Dorsolateral prefrontal cortex (tissue), 122 donors: ENCODE measurements at places on chromosomes 2 and 18. TPM values are rescaled to one million over a fixed set of nuclear protein-coding genes. Genes with fewer than 3 reads are reported as not detected.

Gene GNLY
- 0.88 TPM for total RNA-seq

Gene ALMS1
- total RNA-seq = 27.7 TPM

Gene ORC4
- total RNA-seq = 85.5 TPM

Gene ITGA4
- 3.9 TPM for total RNA-seq

Gene PPP1R7
- total RNA-seq = 121 TPM

Gene ABHD1
- 2.1 TPM for total RNA-seq

Gene HEATR5B
- 36.7 TPM for total RNA-seq

Gene C2orf72
- total RNA-seq = 104 TPM

Gene CNTNAP5
- 59.2 TPM for total RNA-seq

Gene DRC1
- total RNA-seq = 3.4 TPM

Gene CGREF1
- total RNA-seq = 62.2 TPM

Gene CYTIP
- total RNA-seq = 0.63 TPM

Gene LHCGR
- total RNA-seq = 0.38 TPM

Gene CPO
- total RNA-seq = 2.5 TPM

Gene LYPD1
- total RNA-seq = 17.0 TPM

Gene DTNB
- total RNA-seq = 95.2 TPM

Gene PROC
- total RNA-seq = 1.3 TPM

Gene ESPNL
- 0.17 TPM for total RNA-seq

Gene TCF7L1
- total RNA-seq = 5.8 TPM

Gene FSHR
- total RNA-seq = 1.4 TPM

Gene SLC4A5
- total RNA-seq = 9.4 TPM

Gene NAB1
- 56.1 TPM for total RNA-seq
